ENCODE measurements at places on chromosomes 1 and 21.
A peak's percentile ranks its signal among the peaks of the same experiment; 100 is the strongest.

- DNase-seq: no peak
Measured at GRCh38 chr1:241957692-241958494, at the start of gene BECN2. TSS of gene BECN2 (plus strand) at chr1:241957767. CDS start at chr1:241957767, 0 bp downstream.

GRCh38 chr1:205972491-205973168 lies 29.4 kb upstream of the SLC26A9 start:
- no peak for DNase-seq

DNA sequence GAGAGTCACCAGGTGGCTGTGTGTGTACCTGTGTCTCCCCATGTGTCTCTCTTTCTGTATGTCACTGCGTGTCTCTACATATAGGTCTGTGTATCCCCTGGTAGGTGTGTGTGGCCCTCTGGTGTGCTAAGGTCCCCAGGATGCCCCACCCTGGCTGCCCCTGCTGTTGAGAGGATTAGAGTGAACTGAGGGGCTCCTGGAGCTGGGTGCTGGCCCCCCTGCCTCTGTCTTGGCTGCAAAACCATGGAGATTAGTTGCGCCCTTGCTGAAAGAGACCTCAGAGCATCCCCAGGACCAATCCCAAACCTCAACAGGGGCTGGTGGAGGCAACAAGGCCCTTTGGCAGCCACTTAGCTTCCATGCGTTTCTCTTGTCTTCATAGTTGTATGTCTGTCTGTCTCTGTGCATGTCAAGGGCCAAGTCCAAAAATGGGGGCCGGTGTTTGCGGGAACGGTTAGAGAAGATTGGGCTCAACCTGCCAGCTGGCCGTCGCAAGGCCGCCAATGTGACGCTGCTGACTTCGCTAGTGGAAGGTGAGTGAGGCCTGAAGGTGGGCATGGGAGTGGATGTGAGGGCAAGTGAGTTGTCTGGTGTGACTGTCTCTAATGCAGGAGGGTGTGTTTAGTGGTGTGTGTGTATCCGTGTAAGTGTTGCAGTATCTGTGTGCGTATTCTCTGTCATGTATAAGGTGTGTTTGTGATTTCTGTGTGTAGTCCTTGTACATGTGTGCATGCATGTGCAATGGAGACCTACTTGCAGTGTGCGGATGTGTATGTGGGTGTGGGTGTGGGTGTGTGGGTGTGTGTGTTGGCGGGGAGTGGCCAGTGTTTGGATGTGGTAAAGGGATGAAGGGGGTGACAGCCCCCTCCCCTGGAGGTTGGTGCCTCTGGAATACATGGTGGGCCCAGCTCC lies 16.7 kb downstream of the TFAP2E start:
- DNase-seq: no peak

- no peak for DNase-seq
Measured at GRCh38 chr1:88650676-88651418, 33.2 kb upstream of the PKN2 start.

GRCh38 chr1:90725657-90726424 lies 8.7 kb upstream of the BARHL2 start:
- DNase-seq: no peak

DNA sequence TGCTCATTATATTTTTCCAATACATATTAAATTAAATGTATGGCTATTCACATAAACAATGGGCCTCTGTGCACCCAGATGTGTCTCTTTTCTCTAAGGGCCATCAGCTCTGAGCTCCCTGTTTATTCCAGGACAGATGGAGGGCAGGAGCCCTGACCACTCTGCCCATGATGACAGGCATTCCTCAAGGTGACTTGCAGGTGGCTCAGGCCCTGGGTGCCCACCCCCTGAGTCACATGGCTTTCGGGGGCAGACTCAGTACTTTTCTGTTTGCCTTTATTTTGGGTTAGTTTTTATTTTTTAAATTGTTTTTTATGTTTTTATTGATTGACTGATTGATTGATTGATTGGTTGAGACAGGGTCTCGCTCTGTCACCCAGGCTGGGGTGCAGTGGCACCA lies 6.4 kb upstream of the LRP8 start:
- DNase-seq: no peak

- DNase-seq: peak; percentile 67
Measured at GRCh38 chr1:167936930-167937708, at the start of gene MPC2. TSS of gene MPC2 (minus strand) at chr1:167937072. CDS start at chr1:167935841, 1,231 bp downstream.

- no peak for DNase-seq
Measured at GRCh38 chr1:73627723-73628122, 570.3 kb downstream of the LRRIQ3 start.

DNA sequence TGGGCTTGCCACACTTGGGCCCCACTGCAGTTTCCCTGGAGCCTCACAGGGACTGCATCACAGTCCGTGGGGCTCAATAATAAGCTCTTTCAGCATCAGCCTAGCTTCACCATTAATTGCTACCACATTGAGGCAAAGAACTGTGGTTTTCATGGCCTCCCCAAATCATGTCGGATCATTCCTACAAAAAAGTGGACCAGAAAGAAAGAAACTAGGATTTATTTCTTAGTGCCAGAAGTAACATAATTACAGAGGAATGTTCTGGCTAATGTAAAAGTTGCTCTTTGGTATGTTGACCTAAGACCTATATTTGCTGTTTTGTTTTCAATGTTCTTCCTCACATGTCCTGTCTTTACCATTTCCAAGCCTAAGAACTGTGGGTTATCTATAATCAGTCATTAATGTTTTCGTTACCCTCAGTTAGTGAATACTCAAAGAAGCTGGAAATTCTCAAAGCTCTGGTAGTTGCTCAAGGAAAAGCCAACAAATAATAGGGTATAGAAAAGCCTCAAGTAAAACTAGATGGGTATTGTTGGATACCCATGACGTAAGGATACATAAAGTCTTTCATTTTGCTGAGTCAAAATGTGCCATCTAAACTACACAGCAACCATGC lies 173.9 kb downstream of the LTN1 start:
- no peak for DNase-seq

DNA sequence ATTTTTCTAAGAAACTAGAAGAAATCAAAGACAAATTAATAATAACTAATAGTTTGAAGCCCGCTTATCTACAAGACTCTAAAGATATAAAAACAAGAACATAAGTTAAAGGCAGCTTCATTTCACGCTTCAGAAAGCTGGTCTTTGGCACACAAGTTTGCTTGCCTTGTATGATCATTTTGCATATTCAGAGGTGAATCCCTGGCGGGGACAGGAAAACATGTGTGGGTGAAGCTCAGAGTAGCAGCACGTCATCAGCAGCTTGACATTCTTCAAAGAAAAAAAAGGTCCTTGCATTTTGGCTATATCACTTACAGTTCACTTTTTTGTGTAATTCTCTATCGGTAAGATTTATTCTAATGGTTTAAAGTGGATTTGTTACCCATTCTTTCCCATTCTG lies 1911.8 kb downstream of the MRPL39 start:
- DNase-seq: no peak

GRCh38 chr1:204127597-204128242 lies 24.1 kb downstream of the ETNK2 start:
- peak; percentile 21 for DNase-seq

GRCh38 chr1:70017770-70018169 lies 187.6 kb downstream of the LRRC40 start:
- no peak for DNase-seq

DNA sequence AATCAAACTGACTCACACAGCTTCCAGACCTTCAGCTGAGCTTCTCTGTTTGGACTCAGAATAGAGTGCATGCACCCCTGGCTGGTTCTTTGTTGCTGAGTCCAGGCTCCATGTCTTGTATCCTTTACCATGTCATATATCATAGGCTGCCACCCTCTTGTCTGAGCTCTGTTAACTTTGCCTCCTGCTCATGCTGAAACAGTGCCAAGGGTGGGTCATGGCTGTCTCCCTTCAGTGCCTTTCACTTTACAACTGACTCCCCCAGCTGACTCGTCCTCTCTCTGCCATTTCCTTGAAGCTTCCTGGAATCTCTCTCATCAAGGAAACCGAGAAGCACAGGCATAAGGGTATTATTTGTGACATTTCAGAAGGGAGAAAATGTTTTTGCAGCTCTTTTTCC lies 885.3 kb downstream of the TTLL7 start:
- DNase-seq: no peak

GRCh38 chr1:197469620-197470210 lies 201.7 kb downstream of the CRB1 start:
- no peak for DNase-seq

DNA sequence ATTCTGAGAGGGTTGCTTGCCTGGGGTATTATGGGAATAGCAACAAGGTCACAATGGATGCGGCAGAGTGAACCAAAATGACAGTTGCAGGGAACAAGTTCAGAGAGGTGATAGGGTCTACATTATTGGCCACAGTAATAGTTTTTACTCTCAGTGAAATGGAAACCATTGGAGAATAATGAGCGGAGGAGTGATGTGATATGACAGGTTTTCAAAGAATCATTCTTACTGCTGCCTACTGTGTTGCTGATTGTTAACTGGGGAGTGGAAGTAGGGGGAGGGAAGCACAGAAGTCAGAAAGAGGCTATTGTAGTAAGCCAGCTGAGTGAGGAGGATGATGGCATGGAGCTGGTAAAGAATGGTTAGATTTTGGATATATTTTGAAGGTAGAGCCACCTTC lies 195.2 kb upstream of the HOOK1 start:
- no peak for DNase-seq

GRCh38 chr1:85296980-85297379 lies 20.5 kb upstream of the BCL10 start:
- DNase-seq: no peak

DNA sequence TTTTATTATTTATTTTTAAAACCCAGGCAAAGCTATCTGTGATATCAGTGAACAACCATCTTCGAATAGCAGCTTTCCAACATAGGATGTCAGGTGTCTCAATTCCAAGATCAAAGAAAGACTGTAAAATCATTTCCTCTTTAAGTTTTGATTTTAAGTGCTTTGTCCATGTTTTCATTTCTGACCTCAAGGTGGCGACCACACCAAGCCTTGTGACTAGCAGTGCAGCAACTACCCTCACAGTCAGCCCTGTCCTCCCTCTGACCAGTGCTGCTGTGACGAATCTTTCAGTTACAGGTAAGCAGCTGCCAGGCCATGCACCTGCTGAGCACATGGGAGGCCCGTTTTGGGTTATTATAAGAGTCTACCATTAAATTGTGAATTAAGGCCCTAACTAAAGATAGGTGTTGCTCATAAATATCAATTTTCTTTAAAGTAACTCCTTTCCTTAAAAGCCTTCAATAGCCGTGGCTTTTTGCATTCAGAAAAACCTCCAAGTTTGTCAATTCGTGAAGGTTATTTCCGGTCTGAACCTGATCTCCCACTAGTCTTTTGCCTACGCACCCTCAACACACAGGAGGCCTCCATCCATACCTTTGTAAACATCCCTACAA lies 117.0 kb downstream of the CD247 start:
- DNase-seq: peak; percentile 69

DNA sequence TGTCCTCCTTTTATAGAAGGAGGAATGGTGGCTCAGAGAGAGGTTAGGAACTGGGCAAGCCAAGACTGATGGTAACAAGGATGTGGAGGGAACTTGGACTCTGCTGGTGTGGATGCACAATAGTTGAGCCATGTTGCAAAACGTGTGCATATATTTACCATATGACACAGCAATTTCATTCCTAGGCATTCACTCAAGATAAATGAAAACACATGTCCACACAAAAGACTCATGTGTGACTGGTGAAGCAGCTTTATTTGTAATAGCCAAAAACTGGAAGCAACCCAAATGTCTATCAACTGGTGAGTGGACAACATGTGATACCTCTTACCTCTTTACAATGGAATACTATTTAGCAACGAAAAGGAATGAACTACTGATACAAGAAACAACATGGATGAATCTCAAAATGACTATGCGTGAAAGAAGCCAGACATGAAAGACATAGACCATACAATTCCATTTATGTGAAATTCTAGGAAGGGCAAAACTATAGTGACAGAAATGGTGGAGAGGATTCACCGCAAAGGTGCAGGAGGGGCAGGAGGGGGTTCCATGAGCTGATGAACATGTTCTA lies 36.2 kb downstream of the CAMK2N1 start:
- DNase-seq: no peak

DNA sequence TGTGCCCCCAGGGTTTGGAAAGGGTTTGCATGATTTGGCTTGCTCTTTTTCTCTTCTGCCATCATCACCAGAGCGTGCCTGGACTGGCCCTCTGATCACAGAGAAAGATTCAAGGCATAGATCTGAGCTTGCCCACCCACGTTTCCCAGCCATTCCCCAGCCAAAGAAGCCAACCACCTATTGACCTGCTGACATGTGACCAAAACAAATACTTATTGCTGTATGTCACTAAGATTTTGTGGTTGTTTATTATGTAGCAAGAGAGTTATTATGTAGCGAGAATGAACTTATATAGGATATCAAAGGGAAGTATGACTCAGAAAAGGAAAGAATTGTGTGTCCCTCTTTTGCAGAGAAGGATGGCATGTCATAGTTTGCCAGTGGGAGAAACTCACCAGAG lies 59.9 kb downstream of the UBE2U start:
- DNase-seq: no peak

DNA sequence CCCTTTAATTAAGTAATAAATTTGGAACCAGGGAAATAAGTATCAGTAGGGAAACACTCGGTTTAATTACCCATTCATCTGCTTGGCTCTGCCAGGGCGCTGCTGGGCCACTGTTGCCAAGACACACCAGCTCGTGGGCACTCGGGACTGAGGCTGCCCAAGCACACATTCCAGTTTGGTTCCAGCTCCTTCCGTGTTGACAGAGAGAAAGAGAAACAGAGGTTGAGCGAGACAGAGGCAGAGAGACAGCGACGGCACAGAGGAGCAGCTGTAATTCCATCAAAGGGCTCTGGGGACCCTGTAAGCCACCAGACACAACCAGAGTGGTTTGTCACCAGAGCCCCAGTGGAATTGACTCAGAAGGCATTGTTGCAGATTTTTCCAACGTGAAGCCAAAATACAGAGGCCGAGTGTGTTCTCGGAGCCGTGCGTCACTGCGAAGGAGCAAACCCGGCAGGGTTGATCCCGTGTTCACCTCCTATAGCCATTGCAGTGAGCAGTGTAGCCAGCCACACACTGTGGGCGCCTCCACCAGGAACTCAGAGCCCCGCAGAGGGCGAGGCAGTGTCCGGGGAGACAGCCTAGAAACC lies 33.5 kb downstream of the SYF2 start:
- no peak for DNase-seq

DNA sequence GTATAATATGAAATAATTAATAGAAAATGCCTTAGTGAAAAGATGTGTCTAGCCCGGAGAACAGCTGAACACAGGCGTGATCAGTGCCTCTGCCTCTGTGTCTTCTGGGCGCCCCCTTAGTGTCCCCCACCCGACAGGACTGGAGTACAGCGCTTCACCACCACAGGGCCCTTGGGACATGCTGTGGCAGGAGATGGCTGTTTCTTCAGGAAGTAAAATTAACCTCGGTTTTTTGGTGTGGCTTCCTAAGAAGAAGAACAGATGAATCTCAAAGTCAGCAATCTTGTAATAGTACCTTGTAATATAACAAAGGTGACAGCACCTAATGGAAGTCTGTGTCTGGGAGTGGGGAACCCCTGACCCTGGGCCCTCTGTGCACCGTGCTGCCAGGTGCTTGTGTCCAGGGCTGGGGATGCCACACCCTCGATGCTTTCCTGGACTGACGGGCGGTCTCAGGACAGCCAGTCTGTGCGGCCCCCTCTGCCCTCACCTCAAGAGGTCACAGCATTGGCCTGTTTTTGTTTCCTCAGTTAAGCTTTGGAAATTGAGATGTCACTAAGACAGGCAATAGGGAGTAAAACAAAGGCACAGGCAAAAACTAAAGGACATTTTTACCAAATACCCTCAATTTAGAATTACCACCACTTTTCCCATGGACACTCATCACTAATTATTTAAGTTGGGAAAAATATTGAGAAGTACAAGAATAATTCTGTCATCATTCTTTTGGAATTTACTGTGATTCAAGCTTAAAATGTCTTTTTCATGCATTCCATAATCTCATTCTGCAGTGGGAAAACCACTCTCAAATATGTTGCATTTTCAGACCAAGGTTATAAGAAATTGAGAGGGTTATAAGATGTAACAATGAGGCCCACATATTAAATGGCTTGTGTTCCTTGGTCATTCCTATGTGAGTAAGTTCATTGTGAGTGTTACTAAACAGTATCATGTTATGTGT lies 79.3 kb downstream of the ADARB1 start:
- peak; percentile 17 for DNase-seq

Measured in CD4-positive, alpha-beta T cell treated with Interleukin-10 for 1 hour (primary cell).